Progenitor cell of endocrine pancreas (in vitro differentiated cells): ENCODE measurements at places on chromosomes 6 and 20. TPM values are rescaled to one million over a fixed set of nuclear protein-coding genes. Genes with fewer than 3 reads are reported as not detected.

Gene EYA2
- total RNA-seq, result 0.53 and 0.73 TPM in 2 replicates

Gene TDRD6
- 0.17 and 0.93 TPM in 2 replicates for total RNA-seq

Gene MOCS3
- total RNA-seq, result 5.6 and 5.8 TPM in 2 replicates

Gene TBXT
- not detected in 2 replicates for total RNA-seq

DNA sequence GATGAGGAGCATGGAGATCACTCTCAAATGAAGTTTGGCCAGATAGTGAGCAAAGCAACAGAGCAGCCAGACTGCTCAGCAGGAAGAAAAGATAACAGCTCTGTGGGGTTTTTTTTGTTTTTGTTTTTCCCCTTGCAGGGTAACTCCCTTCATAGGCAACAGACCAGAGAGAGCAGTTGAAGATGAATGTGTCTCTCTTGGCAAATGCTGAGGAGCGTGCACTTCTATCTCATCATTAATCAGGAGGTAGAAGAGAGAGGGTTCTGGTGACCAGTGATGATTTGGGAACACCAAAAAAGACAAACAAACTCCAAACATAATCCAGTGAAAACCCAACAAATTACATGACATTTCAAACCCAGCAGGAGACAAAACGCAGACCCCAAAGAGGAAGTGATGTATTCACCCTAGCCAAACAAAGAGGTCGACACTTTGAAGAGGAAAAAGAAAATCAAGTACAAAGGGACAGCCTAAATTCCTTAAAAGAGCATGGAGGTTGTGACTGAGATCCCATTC, 66.2 kb upstream of the RREB1 start:
- H3K4me3 ChIP-seq, result no peak overlapping the region
- H3K27ac ChIP-seq, result no peak overlapping the region
- no peaks in the 10 kb centered on the region for H3K36me3 ChIP-seq
- H3K4me1 ChIP-seq, result peaks cover 19% of the 10 kb centered on the region
- H3K27me3 ChIP-seq, result no peaks in the 10 kb centered on the region
- DNase-seq, result no peak
